Fibroblast of skin of back (primary cell): ENCODE measurements at places on chromosomes 5 and 9.

- DNase-seq = no peak
These were observed 173.0 kb upstream of the TBC1D2 start for GRCh38 chr9:98428454-98428853.

DNA sequence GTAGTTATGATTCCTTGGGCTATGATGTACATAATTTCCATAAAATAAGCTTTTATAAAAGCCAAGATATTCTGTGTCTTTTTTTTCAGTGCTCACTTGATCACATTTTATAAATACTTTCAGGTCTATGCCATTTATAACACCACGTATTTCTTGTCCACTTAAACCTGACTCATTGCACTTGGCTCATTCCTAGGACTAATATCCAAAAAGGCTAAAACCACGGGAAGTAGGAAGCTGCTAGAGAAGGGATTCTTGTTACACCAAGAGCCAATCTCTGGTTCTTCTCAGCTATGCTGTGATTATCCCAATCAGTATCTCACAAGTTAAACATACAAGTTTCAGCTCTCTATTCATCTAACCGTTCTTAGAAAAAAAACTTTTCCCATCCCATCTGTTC lies 80.4 kb upstream of the CDH6 start:
- peak; percentile 90 for DNase-seq

- no peak for DNase-seq
These were observed 238.5 kb upstream of the PIK3R1 start for GRCh38 chr5:67976891-67977601.

GRCh38 chr5:59587489-59588337 lies 305.8 kb downstream of the PDE4D start:
- peak; percentile 70 for DNase-seq

GRCh38 chr5:174903172-174903732 lies 178.9 kb downstream of the MSX2 start:
- DNase-seq = no peak

GRCh38 chr5:110651507-110651906 lies 75.0 kb downstream of the TMEM232 start:
- DNase-seq = peak; percentile 86

DNA sequence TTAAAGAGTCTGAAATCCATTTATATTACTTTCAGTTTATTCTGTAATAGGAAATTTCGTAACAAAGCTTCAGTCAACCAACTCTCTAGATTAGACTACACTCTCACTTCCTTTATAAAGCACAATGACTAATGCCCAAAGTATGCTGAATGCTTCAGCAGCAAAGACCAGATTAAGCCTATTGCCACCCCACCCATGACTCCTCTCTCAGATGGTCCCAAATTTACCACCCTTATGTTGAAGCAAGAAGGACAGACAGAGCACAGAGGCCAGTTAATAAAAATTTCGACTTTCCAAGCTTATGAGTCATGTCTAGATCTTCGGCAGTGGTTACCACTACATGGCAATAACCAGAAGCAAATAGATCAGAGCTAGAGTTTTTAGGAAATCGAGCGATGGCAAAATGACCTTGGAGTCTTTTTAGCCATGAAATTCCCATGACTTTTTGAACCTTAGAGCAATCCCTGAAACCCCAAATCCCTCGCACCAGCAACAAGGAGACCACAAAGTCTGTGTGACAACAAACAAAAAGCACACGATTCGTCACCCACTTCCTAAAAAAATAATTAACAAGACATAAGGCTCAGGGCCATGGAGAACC lies 287.8 kb upstream of the RASA1 start:
- DNase-seq = peak; percentile 85

DNA sequence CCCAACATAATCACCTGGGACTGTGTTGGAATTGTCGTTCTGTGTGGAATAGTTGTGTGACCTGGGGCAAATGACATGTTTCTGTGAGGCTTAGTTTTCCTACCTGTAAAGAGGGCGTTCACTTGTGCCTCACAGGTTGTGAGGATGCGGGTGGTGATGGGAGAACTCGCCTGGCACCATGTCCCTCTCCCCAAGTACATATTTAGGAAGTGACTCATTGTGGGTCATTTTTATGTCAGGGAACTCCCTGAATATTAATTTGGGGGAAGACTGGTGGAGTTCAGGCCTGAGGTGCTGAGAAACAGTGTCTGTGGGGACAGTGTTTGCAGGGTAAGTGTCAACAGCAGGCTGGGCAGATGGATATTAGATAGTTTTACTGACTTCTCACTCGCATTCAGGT lies 144.7 kb downstream of the KDM4C start:
- DNase-seq = peak; percentile 35

GRCh38 chr5:98104454-98105188 lies 668.8 kb upstream of the RGMB start:
- DNase-seq = no peak

DNA sequence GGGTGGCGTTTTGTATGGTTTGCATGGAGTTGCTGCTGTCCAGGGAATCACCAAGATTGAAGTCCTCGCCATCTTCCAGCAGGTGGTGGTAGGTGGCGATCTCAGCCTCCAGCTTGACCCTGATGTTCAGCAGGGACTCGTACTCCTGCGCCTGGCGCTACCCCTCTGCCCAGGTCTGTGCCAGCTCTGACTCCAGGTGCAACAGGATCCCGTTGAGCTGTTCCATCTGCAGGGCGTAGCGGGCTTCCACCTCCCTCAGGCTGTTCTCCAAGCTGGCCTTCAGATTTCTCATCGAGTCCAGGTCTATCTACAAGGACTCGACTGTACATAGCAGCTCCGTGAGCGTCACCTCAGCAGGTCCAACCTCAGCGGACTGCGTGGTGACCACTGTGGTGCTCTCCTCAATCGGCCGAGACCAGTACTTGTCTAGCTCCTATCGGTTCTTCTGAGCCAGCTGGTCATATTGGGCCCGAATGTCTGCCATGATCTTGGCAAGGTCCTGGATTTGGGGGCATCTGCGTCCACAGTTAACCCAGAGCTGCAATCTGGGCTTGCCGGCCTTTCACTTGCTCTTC lies 1584.8 kb upstream of the ACO1 start:
- DNase-seq = no peak

- no peak for DNase-seq
These were observed 3.5 kb downstream of the CRB2 start for GRCh38 chr9:123359546-123359945.

GRCh38 chr9:95090023-95090791 lies 227.3 kb downstream of the FANCC start:
- DNase-seq = no peak

DNA sequence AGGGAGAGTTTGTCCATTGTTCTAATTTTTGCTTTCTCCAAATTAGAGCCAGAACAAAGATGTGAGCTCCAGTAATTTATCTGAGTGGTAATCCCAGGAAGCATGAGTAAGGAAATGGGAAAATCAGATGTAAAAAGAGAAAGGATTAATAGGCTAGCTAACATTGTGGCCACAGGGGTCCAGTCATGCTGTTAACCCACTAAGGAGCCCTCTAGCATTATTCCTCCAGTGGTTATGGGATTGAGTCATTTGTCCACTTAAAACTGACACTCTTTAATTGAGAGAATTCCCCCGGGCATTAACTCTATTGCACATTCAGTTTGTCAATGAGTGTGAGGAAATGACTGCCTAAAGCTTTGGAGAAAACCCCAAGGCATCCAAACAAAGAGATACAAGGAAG lies 700.3 kb upstream of the TYRP1 start:
- peak; percentile 2 for DNase-seq

GRCh38 chr9:73080110-73080694 lies 71.5 kb upstream of the ANXA1 start:
- no peak for DNase-seq

- DNase-seq = peak; percentile 97
These were observed 101.2 kb downstream of the HMHB1 start for GRCh38 chr5:143913008-143913752.

- DNase-seq = peak; percentile 14
These were observed 45.7 kb upstream of the SPATA31C2 start for GRCh38 chr9:88183798-88184495.

- no peak for DNase-seq
These were observed 85.1 kb downstream of the OTULIN start for GRCh38 chr5:14749579-14750101.

DNA sequence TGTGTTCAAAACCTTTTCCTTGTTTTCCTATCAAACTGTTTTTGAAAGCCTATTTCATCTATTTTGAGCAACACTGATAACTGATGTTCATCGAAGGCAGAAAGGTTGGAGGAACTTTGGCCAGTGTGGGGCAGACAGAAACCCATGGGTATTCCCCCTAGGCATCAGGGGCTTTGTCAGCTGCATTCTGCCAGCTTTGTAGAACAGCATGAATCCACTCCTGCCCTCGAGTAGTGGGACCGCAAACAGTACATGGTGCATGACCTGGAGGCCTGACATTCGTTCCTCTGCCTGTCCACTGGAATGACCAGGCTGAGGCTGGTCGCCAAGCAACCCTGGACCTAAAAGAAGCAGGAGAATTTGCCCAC lies 22.7 kb downstream of the ARHGAP26 start:
- no peak for DNase-seq

- DNase-seq = peak; percentile 64
These were observed 233.6 kb upstream of the SLC24A2 start for GRCh38 chr9:20022410-20022809.

- DNase-seq = no peak
These were observed 20.0 kb downstream of the MTRR start for GRCh38 chr5:7888901-7889300.

DNA sequence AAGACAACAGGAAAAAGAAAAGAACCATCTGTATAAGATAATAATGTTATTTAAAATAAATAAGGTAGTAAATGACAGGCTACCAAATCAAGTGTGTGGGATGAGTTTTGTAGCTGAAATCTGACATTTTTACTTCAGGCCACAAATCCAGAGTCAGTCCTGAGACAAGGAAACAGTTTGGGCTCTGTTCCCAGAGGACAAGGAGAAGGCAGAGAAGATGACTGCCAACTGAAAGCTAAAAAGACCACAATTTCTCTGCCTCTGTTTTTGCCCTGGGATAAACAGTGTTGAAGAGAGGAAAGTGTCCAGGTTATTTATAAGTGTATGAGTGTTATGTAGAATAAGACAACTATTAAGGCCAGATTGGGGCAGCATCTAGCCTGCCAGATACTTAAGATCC lies 180.5 kb downstream of the NFIB start:
- DNase-seq = no peak

- no peak for DNase-seq
These were observed 19.7 kb downstream of the TRIM14 start for GRCh38 chr9:98099346-98099745.

DNA sequence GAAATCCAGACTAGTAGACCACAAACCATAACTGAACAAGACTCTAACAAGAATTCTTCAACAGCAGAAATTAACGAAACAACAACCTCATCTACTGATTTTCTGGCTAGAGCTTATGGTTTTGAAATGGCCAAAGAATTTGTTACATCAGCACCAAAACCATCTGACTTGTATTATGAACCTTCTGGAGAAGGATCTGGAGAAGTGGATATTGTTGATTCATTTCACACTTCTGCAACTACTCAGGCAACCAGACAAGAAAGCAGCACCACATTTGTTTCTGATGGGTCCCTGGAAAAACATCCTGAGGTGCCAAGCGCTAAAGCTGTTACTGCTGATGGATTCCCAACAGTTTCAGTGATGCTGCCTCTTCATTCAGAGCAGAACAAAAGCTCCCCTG lies 68.6 kb downstream of the VCAN start:
- no peak for DNase-seq

- DNase-seq = no peak
These were observed 233.2 kb downstream of the KCTD16 start for GRCh38 chr5:144403817-144404420.

- DNase-seq = no peak
These were observed 292.4 kb upstream of the ACO1 start for GRCh38 chr9:32092031-32092430.

DNA sequence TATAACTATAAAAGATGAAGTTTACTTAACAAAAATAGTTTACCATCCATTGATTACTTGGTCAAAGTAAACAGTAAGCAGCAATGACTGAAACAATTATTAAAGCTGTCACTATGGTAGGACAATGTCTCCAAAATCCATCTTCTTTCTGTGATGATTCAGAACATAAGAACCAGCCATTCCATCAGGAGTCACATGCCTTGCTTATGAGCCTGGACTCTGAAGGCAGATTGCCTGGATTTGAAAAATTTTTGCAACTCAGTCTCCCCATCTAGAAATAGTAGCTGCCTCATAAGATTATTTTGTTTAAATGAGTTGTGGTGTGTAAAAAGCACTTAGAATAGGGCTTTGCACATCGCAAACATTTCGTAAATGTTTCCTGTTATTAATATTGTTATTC lies 136.2 kb downstream of the LIFR start:
- peak; percentile 62 for DNase-seq

GRCh38 chr9:13899924-13900323 lies 414.0 kb downstream of the NFIB start:
- DNase-seq = no peak

GRCh38 chr5:67015541-67016191 lies 180.9 kb downstream of the CD180 start:
- DNase-seq = no peak

DNA sequence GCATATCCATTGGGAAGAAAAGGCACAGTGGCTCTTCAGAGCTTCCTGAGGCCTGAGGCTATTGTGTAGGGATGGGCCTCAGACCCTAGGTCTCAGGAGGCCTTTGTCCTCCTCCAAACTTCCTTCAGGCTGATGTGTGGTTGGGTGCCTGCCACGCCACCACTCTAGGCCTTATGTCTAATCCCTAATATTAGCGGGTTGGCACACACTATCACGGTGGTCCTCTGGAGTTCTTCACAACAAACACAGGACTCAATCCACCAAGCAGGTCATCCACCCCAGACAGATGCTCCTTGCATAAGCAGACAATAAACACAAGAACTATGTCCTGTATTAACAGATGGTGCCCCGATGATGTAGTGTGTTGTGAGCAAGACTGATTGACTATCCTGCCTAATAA lies 31.0 kb upstream of the FSTL4 start:
- no peak for DNase-seq

GRCh38 chr5:178486239-178486641 lies 104.0 kb downstream of the COL23A1 start:
- DNase-seq = no peak

DNA sequence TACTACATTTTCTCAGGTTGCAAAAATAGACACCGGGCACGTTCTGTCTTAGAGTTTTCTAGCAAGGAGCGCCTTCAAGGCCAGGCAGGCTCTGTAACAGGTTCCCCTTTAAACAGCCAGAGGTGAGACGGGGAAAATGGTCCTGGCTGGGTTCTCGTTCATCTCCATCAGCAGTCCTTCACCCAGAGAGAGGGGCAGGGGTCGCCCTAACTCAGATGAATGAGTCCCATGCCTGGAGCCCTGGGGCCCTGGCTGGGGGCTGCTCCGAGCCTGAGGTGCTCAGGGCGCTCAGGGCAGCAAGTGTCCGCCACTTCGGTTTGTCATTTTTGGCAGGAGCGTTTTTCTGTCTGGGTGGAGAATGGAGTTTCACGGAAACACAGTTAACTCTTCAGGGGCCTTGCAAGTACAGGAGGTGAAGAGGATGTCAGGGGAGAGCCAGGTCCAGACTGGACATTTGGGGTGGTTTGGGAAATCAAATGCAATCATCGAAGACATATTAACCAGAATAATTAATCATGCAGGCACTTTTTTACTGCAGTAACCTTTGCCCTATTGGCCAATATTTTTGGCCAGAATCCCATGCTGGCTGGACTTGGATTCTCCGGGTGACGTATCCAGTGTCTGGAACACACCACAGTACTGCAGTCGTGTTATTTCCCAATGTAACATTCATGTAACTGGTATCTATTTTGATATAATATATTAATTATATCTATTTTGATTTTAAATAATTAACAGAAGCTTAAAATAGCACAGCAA lies 2.9 kb downstream of the NTNG2 start:
- DNase-seq = no peak
